ENCODE measurements at places on chromosomes 5 and 9. TPM values are rescaled to one million over a fixed set of nuclear protein-coding genes. Genes with fewer than 3 reads are reported as not detected.

Gene ERAP2
- polyA plus RNA-seq, result 5.7 TPM

Gene TLR4
- polyA plus RNA-seq, result 2.0 TPM

Gene TOMM5
- polyA plus RNA-seq, result 113 TPM

Gene KCNN2
- polyA plus RNA-seq, result 5.1 TPM

Gene ADAMTS2
- 2.2 TPM for polyA plus RNA-seq

Gene IL5
- not detected for polyA plus RNA-seq

Gene ENC1
- 156 TPM for polyA plus RNA-seq

Gene GPR150
- polyA plus RNA-seq, result 1.4 TPM

Gene FIBCD1
- polyA plus RNA-seq, result 0.78 TPM

Gene SLC2A6
- polyA plus RNA-seq, result 14.5 TPM

Gene INSL4
- not detected for polyA plus RNA-seq

Gene FAM200C
- 3.9 TPM for polyA plus RNA-seq

Gene PCDHB10
- polyA plus RNA-seq, result 8.4 TPM

Gene FOXD4
- not detected for polyA plus RNA-seq

Gene KIF4B
- polyA plus RNA-seq, result not detected

Gene GMCL2
- polyA plus RNA-seq, result not detected

Gene OSMR
- 4.4 TPM for polyA plus RNA-seq

Gene SEMA4D
- 91.5 TPM for polyA plus RNA-seq

Gene NUTM2G
- polyA plus RNA-seq, result not detected

Gene PJA2
- polyA plus RNA-seq, result 51.2 TPM

Gene FRRS1L
- polyA plus RNA-seq, result 7.0 TPM

Gene OR13C9
- not detected for polyA plus RNA-seq

Gene BHMT2
- polyA plus RNA-seq, result 1.7 TPM

Gene ANKRD55
- polyA plus RNA-seq, result 0.48 TPM

Gene SGCD
- 1.9 TPM for polyA plus RNA-seq

Gene TBC1D2
- 3.5 TPM for polyA plus RNA-seq

Gene NEK6
- 43.2 TPM for polyA plus RNA-seq

Gene SLCO6A1
- polyA plus RNA-seq, result not detected

Gene PCDHB4
- 3.2 TPM for polyA plus RNA-seq

Gene ASPN
- 0.14 TPM for polyA plus RNA-seq

Gene TRMO
- polyA plus RNA-seq, result 8.7 TPM

Gene ARID3C
- not detected for polyA plus RNA-seq

Gene LHX2
- 283 TPM for polyA plus RNA-seq

Gene SPATA31D4
- not detected for polyA plus RNA-seq

Data from brain (organoid and tissue), 16 donors.